Caco-2 (cell line): ENCODE measurements at places on chromosomes 4 and X. TPM values are rescaled to one million over a fixed set of nuclear protein-coding genes. Genes with fewer than 3 reads are reported as not detected.
A peak's percentile ranks its signal among the peaks of the same experiment; 100 is the strongest.

DNA sequence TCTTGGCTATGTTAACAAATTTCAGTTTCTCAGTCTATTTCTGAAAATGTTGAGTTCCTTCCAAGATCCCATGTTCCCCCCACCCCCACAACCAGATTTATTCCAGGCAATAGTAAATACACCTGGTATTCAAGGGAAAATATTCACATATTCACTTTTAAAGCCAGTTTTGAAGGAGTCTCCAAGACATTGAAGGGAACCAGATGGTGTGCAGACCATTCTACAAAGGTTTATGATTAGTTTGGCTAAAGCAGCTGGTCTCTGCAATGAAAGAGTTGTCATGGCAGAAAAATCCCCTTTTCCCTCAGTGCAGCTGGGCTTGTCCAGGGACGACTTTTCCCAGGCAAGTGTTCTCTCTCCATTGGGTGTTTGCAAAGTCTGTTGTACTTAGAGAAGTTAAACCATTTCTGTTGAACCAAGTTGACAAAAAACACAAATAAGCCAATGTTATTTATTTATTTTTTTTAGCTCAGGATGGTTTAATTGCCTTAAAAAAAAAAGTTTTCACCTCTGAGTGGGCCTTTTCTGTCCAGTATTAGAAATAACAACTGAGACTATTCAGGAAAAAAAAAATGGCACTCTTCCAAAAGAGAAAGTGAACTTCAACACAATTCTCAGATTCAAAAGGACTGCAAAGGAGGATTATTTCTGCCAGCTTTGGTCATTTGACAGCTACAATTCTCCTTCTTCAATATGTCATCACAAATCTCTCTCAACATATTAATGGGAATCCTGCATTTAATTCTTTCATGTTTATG lies 410.6 kb downstream of the IL1RAPL1 start:
- DNase-seq = no peak

GRCh38 chr4:164937576-164938270 lies 39.7 kb downstream of the TRIM61 start:
- no peak for DNase-seq

- no peak for DNase-seq
Observed at GRCh38 chrX:39550795-39551361, 546.9 kb downstream of the BCOR start.

- DNase-seq = peak; percentile 79
Observed at GRCh38 chrX:132022967-132023895, at the start of gene STK26. STK26 (plus strand) TSS chrX:132023302; CDS start chrX:132023618, 316 bp downstream.

- no peak for DNase-seq
Observed at GRCh38 chr4:143819029-143819428, 86.3 kb downstream of the GYPE start.

- no peak for DNase-seq
Observed at GRCh38 chr4:6042293-6043063, 24.2 kb upstream of the C4orf50 start.

DNA sequence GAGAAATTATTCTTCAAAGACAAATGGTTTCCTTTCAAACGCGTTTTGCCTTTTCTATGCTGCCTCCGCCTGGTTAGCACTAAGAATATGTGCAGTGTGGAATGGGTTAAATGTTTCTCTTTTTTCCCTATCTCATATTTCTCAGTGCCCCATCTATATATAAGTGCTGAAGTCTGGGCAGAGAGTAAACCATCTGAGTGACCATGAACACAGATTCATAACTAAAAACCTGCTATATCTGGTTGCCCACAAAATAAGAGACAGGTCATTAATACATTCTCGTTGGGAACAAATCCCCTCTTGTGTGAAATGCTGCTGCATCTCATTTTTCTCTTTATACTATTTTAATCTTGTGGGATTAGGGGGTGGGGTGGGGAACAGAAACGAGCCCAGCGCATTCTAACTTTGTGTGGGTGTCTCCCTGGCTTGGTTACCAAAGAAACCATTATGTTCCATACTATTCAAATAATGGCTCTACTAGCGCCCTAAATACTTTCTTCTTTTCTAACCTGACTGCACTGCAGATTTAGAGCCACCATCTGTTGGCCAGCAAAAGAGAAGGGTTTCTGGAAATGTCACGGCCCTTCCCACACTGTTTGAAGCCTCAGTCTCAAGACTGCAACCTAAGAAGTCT lies 42.2 kb upstream of the PTCHD1 start:
- DNase-seq = no peak

DNA sequence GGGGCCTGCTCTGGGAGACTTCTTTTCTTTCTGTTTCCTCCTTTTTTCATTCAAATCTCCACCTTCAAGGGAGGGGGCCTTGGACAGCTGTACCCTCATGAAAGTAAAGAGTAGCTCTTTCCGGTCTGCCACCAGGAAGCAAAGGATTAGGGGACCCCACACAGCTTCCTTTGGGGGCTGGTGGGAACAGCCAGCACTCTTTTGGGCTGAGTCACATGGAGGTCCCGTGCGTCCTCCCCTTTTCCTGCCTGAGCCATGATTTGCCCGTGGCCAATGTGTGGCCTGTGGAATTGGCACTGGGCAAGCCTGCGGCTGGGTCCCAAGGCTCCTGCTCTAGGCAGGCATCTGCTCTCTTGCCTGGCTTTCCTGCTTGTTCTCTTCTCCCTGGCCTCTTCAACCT lies 65.5 kb downstream of the FHDC1 start:
- no peak for DNase-seq

- no peak for DNase-seq
Observed at GRCh38 chrX:1281521-1281920, 12.9 kb downstream of the CSF2RA start.

GRCh38 chrX:48937054-48937907 lies 18.5 kb upstream of the PIM2 start:
- DNase-seq = no peak

- DNase-seq = no peak
Observed at GRCh38 chr4:99234331-99235010, 15.4 kb upstream of the ADH6 start.

DNA sequence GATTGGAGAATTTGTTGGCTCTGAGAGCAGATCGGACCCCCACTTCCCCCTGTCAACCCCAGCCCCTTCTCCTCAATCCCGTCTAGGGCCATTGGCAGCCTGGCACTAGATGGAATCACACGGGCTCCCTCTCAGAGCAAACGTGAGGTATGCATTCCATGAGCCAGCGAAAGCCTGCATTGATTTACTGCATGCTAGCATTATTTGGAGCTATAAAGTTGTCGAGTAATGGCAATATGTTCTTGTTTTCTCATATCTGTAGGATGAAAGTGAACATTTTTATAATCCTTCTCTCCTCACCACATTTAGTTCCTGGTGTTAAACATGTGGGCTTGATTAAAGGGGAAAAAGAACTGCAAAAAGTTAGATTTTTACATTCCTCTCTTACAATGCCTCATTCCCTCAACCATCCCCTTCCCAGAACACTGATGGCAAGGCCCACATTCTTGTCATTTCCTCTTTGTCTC lies 159.2 kb downstream of the SPRY1 start:
- DNase-seq = no peak

Gene TRPC5OS
- not detected in 2 replicates for total RNA-seq

Gene TIMP1
- total RNA-seq = 3.9 and 5.0 TPM in 2 replicates

Gene GIMD1
- total RNA-seq = 0.35 TPM in 1 of 2 replicates, not detected in the other
